ENCODE measurements at places on chromosomes 2 and 18.

DNA sequence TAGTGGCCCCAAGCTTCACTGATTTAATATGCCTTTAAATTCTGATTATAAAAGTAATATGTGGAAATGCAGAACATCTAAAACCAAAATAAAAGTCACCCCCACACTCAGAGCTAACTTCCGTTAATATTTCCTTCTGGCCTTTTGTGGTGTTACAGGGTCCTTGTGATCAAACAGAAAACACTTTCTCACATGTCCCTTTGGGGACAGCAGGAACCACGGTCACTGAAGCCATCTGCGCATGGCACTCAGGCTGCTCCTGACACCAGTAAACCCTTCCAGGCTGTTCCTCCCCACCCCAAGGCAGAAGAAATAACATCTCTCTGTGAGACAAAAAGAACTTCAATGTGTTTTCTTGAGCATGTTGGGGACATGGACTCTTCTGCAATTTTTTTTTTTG lies 25.1 kb upstream of the GPR17 start:
- DNase-seq: no peak

DNA sequence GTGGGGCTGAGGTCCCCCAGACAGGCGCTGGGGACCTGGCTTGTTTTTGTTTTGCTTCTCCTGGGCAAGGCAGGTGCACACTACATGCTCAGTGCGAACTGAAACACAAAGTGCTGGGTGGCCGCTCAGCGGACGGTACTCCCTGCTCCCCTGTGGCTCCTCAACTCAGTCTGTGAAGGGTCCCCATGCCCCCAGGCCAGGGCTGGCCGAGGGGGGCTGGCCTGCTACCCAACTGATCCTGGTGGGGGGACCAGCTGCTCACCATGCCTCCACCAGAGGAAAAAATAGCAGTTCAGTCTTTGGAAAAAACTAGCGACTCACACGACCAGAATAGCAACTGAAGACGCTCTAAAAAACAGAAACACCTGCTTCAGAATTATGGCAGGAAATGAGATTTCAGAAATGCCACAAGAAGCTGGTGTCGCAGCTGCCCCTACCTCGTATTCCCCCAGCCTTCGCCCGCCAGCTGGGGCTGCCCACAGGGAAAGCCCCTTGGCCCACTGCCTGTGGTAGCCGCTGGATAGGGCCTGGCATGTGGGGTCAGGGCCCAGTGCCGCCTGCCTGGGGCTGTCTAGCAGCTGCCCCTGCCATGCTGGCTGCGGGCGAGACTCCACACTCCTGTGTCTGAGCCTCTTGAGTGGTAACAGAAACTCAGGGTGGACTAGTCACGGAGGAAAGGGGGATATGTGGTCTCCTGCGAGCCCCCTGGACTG lies 43.7 kb downstream of the MEX3C start:
- DNase-seq: peak; percentile 53

DNA sequence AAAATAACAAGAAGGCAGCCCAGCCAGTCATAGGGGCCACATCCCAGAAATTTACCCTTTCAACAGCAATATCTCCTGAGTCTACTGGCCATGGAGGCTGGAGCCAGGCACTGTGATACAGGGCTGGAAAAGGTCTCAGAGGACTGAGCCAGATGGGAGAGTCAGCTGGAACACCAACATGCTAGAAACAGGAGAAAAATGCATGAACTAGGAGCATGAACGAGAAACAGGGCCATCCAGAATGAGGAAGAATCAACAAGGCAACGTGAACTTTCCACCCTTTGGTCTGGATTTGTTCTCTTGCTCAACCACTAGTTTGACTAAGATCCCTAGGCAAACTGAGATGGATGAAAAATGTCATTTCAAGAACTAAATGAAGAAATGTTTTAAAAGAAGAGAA lies 13.1 kb downstream of the PID1 start:
- DNase-seq: no peak

DNA sequence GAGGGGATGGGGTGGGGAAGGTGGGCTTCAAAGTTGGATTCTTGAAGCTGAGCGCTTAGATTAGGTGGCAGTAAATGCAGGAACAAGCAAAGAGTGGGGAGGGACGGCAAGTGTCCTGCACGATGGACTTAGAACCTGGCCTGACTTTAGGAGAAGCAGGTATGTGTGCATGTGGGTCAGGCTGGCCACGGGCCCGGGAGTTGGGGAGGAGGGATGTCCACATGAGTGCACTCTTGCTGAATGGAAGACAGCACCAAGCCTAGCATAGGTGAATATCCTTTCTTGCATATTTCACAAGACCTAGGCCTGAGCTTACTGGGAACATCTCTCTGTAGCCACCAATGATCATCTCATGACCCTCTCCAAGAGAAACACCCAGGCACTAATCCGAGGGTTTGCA lies 96.1 kb downstream of the DDX1 start:
- DNase-seq: no peak

DNA sequence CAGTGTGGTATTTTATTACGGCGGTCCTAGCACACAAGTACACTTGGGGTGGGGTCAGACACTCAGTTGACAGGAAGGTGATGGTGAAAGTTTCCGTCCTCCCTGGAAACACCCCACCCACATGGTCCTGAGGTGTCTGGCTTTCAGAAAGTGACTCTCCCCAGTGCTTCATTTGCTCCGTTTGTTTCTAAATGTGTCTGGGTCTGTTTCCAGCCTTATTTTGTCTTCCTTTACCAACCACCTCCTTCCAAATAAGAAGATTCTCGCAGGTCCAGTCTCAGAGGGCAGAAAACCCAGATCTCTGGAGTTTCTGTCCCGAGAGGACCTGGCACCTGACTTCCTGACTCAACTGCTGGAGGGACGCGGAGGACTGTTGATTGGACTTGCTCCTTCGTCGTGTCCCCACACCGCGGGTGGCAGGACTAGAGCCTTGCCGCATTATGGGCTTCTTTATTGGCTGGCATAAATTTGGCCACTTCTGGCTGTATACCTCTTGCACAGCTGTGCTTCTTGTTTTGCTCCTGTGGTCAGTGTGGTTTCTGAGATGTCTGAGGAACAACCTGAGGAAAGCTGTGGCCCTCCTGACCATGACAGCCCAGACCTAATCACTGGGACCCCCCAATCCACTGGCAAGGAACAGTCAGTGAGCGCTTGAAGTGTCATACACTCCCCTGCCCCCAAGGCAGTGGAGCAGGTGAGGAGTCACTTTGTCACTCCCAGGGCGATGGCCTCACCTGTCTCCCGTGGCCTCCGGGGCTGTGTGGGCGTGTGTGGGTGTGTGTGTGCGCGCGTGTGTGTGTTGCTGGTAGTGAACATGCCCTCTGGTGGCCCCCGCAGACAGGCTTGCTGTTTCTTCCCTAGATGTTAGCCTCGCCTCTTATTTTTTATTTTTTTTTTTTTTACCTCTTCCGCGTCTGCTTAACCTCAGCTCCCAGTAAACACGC lies 45.6 kb downstream of the MEX3C start:
- peak; percentile 44 for DNase-seq

DNA sequence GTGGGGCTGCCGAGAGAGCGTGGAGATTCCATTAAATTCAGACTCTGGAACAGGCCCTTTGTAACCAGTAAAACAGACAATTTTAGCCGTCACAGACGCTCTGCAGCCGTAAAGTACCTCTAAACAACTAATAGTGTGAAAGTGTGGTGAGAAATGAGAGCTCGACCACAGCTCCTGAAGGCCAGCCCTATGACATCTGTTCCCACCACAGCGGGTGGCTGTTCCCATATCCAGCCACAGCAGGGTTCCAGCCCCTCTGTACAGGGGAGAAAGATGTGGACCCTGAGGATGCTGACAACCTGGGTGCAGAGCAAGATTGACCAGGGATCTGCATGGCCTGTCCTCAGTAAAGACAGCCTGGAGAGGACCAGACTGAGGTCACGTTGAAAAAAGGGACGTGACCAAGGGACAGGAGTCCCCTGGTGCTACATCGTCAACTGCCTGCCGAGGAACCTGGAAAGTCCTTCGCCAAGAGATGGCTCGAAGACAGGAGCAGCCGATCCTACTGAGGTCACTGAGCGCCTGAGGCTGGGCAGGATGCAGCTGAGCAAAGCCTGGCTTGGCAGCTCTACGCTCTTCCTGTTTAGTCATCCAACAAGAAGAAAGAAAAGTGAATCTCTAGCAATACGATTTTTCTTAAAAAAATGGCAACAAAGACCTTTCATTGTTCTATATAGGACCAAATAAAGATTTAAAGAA lies 831.7 kb downstream of the RNF144A start:
- no peak for DNase-seq

- DNase-seq: no peak
Measured at GRCh38 chr18:56662502-56662901, 11.3 kb downstream of the WDR7 start.

DNA sequence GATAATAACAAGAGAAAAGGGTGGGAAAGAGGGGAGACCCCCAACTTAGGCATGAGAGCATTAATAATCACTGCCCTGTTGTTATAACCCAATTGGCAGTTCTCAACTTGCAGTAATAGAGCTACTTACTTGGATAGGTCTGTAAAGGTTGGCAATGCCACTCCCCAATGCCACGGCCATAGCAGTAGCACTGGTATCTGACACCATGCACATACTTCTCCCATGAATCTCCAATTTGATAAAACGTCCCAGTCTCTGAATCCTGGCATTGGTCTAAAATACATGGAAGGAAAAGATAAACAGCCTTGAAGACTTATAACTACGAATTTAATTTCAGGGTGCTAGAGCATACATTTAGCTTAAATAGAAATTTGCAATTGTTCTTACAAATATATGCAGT lies 16.8 kb downstream of the FN1 start:
- DNase-seq: no peak

DNA sequence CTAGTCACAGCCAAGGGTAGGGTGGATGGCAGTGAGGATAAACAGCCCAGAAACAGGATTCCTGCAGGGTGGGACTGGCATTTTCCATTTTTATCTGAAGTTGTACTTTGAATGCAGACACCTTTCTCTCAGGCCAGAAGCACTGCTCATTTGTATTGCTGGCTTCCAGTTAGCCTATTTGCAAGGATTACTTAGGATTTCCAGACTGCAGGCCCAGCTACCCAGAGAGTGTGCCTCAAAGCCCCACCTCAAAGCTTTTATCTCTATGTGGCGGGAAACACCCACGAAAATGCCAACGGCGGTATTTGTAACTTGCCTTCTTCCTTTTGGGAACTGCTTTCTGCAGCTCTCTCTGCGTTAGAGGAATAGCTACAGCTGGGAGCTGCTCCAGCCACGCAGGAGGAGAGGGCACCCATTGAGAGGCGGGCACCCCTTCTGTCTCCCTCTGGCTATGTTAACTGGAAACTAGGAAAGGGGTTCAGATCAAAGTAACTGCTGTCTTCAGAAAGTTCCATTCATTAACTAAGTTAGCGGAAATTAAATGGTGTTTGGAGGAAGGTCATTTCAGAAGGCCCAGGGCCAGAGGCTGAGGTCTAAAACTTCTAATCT lies 144.9 kb downstream of the TGIF1 start:
- no peak for DNase-seq

- no peak for DNase-seq
Measured at GRCh38 chr2:38600242-38600891, 2.4 kb downstream of the HNRNPLL start.

DNA sequence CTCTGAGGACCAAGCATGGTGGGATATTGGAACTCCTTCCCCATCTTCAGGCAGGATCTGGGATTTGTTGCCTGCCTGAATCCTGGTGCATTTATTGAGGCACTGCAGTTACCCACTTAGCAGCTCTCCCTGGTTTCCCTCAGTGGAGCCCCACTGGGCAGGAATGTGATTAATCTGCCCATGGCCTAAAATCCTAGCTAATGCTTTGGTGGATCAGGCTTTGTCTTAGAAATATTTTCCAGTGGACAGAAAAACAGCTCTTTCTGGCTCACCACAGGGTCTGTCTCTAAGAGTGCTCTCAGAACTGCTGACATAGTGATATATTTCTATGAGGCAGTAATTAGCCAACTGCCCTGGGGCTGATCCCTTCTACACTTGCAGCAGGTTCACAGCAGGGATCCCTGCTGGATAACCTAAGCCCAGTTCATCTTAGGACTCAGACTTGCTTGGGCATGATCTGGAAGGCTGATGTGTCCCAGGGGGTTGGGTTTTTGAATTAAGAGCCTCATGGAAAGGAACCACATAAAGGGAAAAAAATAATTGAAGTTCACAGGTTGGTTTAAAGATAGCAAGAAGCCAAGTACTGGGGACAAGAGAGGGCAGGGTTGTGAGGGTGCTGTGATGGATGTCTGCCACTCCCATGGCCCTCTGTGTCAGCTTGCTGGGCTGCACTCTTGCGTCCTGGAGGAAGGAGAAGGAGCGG lies 44.3 kb upstream of the ZDBF2 start:
- no peak for DNase-seq

GRCh38 chr2:9545502-9545901 lies 10.1 kb downstream of the ADAM17 start:
- no peak for DNase-seq

GRCh38 chr2:119545754-119546446 lies 1.7 kb downstream of the CFAP221 start:
- no peak for DNase-seq

DNA sequence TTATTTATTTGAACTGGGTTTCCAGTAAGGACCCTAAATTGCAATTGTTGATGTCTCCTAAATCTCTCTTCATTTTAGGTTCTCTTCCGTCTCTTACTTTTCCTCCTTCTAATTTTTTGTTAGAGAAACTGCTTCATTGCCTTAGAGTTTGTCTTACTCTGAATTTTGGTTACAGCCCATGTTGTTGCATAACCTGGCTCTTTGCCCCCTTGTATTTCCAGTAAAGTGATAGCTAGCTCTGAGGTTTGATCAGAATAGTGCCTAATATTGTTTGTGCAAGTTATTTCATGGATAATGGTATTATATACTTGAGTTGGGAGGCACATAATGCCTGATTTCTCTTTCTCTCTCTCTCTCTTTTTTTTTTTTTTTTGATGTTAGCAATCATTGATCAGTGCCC lies 71.8 kb downstream of the MGAT5 start:
- no peak for DNase-seq

- no peak for DNase-seq
Measured at GRCh38 chr2:128835342-128835855, 516.7 kb upstream of the HS6ST1 start.

DNA sequence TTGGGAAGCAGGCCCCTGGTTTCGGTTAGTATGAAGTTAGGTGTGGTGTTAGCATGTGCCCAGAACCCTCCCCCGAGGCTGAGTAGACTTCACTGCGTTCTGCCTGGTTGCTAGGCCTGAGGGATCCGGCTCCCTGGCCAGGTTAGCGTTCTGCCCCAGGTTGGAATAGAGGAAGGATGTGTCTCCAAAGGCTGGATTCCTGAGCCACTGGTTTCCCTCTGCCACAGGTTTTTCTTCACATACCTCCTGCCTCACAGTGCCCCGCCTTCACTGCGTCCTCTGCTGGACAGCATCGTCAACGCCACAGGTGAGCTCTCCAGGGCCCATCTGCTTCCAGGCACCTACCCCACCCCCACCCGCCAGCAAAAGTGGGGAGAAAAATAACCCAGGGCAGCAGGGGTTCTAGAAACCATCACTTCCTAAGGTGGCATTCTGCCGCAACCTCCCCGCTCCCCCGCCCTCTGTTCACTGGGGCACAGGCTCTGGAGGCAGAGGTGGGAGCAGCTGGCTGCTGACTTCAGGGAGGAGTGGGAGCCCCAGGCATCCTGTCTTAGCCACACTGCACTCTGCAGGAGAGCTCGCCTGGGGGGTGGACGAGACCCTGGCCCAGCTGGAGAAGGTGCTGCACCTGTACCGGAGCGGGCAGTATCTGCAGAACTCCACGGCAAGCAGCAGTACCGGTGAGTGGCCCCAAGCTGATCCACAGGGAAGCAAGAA lies 7.1 kb downstream of the PKDCC start:
- no peak for DNase-seq
